Fibroblast of lung (primary cell): ENCODE measurements at places on chromosomes 13 and 19. TPM values are rescaled to one million over a fixed set of nuclear protein-coding genes. Genes with fewer than 3 reads are reported as not detected.
A peak's percentile ranks its signal among the peaks of the same experiment; 100 is the strongest.

TMEM145 gene
- 0.83 TPM in 1 of 2 replicates, not detected in the other for total RNA-seq

KLK13 gene
- total RNA-seq, result not detected in 2 replicates

C19orf85 gene
- total RNA-seq, result not detected in 2 replicates

WDR87 gene
- total RNA-seq, result not detected in 2 replicates

PRTN3 gene
- not detected in 2 replicates for total RNA-seq

CFAP97D2 gene
- total RNA-seq, result not detected in 2 replicates

HCN2 gene
- total RNA-seq, result 0.26 and 0.50 TPM in 2 replicates

IGFL3 gene
- not detected in 2 replicates for total RNA-seq

CNFN gene
- total RNA-seq, result not detected in 2 replicates

CCL25 gene
- total RNA-seq, result not detected in 2 replicates

- DNase-seq, result peak; percentile 36
Measured at GRCh38 chr19:1616396-1616795, 11.1 kb upstream of the UQCR11 start.

DNA sequence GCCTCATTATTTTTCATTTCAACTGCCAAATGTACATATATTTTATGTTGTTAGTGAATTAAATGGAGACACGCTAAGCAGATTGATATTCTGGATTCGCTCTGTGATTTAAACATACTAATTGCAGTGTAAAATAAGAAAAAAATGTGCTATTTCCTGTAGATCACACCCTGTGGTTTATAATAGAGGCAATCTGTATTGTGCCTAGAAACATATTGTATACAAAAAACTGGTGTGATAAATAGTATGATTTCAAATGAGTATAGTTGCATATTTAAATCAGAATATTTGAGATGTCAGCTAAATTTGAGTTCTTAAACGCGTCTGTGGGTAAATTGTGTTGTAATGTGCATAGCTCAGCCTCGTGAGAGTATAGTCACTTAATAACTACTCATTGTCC, 643.9 kb downstream of the TBC1D4 start:
- no peak for DNase-seq

- DNase-seq, result no peak
Measured at GRCh38 chr13:44976949-44977583, 12.2 kb downstream of the NUFIP1 start.

GRCh38 chr13:47092202-47092601, 195.3 kb upstream of the HTR2A start:
- no peak for DNase-seq

DNA sequence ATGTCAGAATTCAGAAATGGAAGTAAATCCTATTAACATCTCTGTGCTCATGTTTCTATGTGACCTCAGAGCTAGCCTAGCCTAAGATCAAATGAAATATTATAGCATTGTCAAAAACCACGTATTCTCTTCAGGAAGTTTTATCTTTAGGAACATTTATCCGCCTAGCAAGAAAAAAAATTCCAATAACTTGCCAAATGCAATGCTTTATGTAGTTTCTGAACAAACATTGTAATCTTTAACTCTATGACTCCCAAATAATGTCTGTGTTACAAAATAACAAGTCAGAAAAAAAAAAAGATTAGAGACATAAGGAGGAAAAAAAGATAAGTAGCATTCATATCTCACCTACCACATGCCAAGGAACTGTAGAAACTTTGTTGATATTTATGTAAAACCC, 18.4 kb upstream of the IPO5 start:
- no peak for DNase-seq

DNA sequence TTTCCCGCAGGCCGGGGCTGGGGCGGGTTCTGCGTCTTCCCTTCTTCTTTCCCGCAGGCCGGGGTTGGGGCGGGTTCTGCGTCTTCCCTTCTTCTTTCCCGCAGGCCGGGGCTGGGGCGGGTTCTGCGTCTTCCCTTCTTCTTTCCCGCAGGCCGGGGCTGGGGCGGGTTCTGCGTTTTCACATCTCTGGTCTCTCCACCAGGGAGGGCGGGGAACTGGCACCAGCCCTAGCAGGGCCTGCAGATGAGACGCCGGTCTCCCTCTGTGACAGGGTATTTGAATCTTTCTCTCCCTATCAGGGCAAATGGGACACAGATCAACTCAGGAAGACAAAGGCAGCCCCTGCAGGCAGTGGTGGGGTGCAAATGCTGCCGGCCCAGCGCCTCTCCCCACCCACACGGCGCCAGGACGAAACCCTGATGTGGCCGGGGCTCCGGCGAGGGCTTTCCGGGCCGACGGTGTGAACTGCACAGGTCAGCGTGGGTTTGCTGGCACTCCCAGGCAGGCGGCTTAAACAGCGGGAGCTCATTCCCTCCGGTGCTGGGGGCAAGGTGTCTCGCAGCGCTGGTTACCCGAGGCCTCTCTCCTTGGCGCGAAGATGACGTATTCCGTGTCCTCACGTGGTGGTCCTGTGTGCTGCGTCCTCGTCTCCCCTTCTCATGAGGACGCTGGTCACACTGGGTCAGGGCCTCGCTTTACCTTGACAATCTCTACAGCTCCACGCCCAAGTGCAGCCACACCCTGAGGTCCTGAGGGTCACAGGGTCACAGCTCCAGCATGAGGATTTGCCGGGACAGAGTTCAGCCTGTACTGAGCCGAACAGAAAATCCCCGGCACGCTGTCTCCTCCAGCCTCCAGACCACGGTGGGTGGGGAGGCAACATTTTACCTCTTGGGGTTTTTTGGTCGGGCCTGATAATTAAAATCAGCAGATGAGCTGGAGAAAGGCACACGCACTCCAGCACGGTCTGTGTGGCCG, 717 bp upstream of the C13orf46 start:
- DNase-seq, result no peak

GRCh38 chr13:59771272-59771671, 392.5 kb downstream of the DIAPH3 start:
- DNase-seq, result peak; percentile 57

GRCh38 chr13:24027494-24027893, 130.2 kb upstream of the C1QTNF9B start:
- DNase-seq, result no peak

DNA sequence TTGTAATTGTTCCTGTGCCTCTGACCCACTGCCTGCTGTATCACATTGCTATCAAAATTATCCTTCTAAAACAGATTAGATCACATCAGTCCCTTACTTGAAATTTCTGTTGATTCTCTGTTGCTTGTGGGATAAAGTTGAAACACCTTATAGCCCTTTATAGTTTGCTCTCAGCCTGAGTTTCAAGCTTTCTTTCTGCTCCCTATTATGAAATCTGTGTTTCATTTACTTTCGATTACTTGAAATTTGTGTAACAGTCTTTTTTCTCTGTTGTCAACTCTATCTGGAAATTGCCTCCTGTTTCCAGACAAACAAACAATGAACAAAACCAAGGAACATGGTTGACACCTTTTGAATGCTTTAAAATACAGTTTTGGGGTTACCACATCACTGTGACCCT, 167.9 kb downstream of the PDS5B start:
- no peak for DNase-seq

GRCh38 chr13:113819341-113819730, 44.5 kb downstream of the GAS6 start:
- DNase-seq, result no peak

DNA sequence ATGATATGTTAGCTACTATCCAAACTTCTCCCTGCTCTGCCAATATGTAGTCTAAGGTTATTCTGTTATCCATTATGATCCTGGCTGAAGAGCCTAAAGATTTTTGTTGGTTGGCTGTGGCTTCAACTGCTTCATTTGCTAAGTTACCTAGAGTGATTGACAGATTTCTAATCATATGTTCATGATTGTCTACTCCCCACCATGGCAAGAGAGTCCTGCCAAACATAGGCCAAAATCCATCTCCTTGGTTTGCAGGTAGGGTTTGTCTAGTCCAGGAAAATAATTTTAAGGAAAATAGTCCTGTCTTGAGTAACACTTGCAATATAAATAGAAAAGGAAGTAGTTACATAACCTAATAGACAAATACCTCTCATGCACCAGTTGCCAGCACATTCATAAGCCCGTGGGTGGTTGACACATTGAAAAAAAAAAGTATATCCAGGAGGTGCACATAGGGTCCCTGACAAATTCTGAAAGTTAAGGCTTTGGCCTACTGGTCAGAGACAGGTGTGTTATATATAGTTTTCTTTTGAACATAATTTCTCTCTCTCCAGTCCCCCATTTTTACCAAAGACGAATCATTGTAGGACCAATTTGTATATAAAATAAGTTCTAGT, 5.4 kb upstream of the CBY2 start:
- DNase-seq, result peak; percentile 43

DNA sequence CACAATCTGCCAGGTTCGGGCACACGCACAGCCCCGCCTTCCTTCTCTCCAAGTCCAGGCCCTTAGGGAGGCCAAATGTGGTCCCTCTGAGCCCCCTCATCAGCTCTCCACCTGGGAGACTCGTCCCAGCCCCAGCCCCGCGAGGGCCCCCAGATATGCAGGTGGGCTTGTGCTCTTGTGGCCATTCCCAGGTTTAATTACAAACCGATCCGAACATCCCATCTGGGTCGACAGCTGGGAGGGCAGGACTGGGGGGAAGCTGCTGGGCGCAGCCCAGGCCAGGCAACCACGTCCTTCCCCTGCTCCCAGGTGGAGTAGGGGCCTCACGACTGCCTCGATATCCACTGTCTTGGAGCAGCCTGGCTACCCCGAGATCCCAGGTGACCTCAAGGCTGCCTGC, 7.5 kb upstream of the C2CD4C start:
- DNase-seq, result no peak

DNA sequence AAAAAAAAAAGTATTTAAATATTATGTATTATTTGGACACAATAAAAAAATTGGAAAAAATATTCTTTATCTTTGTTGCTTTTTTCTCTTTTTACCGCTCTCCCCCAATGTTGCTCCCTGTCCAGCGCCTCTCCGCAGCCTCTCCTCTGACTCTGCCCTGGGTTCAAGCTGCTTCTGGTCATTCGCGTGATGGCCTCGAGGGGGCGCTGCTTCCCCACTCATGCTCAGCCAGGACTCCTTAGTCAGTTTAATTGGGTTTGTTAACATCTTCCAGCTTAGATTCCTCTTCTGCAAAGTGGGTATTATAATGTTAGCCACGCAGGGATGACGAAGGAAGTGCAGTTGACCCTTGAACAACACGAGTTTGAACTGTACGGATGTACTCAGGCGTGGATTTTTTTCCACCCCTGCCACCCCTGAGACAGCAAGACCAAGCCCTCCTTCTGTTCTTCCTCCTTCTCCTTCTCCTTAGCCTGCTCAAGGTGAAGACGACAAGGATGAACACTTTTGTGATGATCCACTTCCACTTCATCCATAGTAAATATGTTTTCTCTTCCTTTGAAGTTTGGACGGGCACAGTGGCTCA, 4.9 kb upstream of the NWD1 start:
- peak; percentile 16 for DNase-seq

- DNase-seq, result no peak
Measured at GRCh38 chr19:46626446-46626845, 1.6 kb upstream of the PTGIR start.

GRCh38 chr19:39402346-39403300, 4.0 kb upstream of the ZFP36 start:
- DNase-seq, result peak; percentile 79

DNA sequence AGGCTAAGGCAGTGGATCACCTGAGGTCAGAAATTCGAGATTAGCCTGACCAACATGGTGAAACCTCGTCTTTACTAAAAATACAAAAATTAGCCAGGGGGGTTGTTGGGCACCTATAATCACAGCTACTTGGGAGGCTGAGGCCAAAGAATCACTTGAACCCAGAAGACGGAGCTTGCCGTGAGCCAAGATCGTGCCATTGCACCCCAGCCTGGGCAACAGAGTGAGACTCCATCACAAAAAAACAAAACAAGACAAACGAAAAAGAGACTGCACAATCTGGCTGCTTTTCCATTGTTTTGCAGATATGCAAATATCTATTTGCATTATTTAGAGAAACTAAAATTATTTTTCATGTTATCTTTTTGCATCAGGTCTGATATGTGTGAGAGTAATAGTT, 83.6 kb downstream of the ZNF486 start:
- no peak for DNase-seq

DNA sequence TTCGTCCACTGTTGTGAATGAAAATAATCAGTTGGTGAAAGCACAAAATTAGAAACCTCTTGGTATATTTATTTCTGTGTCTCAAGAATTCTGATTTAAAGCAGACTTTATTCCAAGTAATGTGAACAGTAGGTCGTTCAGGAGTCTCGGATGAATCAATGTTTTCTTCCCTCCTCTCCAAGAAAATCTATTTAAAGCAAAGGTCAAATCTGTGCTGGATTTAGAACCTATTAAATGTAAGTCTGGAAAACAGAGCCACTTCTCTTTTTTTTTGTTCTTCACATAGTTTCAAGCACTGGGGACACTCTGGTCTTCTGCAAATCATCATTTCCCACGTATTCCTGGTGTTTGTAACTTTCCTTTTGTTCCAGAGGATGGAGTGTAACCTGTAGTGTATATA, 312.7 kb downstream of the ATP8A2 start:
- DNase-seq, result no peak

DNA sequence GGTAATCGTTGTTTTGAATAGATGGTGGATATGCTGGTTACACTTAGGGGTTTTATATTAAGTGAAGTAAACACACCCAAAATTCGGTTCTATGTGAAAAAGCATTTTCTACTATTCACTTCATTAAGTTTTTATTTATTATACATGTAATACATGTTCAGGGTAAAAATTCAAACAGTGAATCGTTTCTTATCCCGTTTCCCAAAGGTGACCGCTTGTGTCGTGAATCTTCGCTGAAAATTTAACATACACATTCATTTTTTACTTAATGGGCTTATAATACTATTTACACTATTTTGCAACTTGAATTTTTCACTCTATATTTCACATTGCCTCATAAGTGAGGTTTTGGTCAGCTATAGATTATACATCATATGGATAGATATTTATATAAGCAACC, 24.5 kb downstream of the IPO5 start:
- DNase-seq, result no peak

- DNase-seq, result no peak
Measured at GRCh38 chr19:9834307-9834725, 802 bp upstream of the PIN1 start.

DNA sequence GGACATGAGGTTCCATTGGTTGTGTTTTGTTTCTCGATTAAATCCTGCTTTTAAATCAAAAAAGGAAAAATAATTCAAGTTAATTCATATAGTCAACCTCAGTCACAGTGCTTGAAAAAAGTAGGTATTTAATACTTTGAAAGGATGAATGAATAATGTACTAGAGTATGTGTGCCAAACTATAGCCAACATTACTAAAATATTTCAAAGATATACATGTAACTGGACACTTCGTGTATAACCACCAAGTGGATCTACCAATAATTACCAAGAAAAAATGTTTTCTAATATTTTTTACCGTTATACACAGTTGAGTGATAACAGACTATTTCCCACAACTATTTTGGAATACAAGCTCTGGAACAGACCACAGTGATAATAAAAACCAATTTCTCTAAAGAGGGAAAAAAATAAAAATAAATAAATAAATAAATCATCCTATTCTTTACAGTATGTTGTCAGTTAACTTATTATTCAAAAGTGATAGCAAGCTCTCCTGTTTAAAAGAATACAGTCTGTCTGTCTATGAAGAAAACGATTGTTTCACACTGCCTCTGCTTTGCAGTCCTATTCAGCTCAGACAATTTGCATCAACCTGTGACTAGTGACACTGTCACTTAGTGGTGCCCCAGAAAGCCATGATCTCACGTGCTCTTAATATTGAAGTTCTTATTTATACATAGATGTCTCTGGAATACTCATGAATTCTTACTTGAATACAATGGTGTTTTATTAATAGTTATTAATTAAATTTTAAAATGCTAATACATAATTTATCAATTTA, 58.2 kb downstream of the UBL3 start:
- peak; percentile 27 for DNase-seq
